ENCODE measurements at places on chromosomes 2 and 18. TPM values are rescaled to one million over a fixed set of nuclear protein-coding genes. Genes with fewer than 3 reads are reported as not detected.

FOXD4L1 gene
- total RNA-seq, result 0.19 TPM

TGFA gene
- total RNA-seq, result 30.8 TPM

RSAD2 gene
- total RNA-seq, result 4.5 TPM

FIGLA gene
- total RNA-seq, result not detected

REEP1 gene
- total RNA-seq, result 4.3 TPM

DSC3 gene
- not detected for total RNA-seq

CCDC68 gene
- 6.1 TPM for total RNA-seq

SPP2 gene
- not detected for total RNA-seq

SLC16A14 gene
- 6.6 TPM for total RNA-seq

DSEL gene
- 6.4 TPM for total RNA-seq

RNF125 gene
- 6.0 TPM for total RNA-seq

CHST9 gene
- 9.8 TPM for total RNA-seq

Data from kidney (tissue), 22 donors.